Keratinocyte (primary cell): ENCODE measurements at places on chromosomes 16 and 17.

GRCh38 chr17:58302171-58302918 is 21.6 kb upstream of the MPO start:
- DNase-seq = no peak

- DNase-seq = no peak
Measured at GRCh38 chr17:13118311-13118710, 100.5 kb upstream of the ELAC2 start.

DNA sequence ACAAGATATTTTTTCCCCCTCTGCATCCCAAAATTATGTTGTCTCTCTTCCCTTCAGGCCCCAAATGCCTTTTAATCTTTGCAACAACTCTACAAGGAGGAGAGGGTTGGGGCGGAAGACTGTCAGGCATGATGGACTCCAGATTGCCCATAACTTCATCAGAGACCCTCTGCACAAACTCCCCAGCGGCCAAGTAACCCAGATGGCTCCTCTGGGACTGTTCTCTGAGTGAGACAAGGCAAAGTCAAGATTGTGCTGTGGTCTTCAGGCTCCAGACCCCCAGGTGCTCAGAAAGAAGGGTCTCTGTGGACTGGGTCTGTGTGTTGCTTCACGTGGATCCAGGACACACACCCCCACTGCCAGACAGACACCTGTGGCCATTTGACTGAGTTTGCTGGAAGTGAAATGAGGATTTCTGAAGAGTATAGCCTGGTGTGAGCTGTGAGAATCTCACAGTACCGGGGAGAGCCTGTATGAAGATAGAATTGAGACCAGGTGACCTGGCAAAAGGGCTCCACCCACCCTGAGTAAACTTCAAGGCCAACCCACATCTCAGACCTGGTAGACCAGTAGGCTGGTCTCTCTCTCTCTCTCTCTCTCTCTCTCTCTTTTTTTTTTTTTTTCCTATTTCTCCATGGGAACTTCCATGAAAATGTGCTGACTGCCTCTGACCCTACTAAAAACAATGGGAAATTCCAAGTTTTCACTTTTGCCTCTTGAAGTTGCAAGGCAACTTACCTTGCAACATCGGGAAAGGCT is 354.1 kb downstream of the SOX9 start:
- DNase-seq = no peak

DNA sequence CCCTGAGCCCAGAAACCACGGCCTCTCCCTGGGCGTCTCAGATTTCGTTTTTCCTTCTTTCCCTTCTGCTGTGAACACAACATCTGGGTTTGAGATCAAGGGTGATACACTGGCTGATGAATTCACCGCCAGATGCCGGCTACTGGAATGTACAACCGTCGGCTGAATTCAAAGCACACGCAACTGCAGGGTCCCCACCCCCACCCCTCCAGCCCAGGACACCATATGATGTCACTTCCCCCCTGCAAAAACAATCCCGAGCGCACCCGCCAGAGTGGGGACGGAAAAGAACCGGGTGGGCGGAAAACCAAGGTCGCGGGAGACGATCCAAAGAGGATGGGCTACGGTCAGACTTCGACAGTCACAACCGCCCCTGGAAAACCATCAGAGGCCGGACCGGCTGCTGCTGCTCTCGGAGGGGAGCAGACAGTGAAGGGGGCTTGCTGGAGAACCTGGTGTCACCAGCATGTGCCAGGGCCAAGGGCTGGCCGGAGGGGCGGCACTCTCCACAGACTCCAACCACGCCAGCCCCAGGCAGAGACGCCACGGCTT is 23.3 kb downstream of the CEP295NL start:
- DNase-seq = no peak

DNA sequence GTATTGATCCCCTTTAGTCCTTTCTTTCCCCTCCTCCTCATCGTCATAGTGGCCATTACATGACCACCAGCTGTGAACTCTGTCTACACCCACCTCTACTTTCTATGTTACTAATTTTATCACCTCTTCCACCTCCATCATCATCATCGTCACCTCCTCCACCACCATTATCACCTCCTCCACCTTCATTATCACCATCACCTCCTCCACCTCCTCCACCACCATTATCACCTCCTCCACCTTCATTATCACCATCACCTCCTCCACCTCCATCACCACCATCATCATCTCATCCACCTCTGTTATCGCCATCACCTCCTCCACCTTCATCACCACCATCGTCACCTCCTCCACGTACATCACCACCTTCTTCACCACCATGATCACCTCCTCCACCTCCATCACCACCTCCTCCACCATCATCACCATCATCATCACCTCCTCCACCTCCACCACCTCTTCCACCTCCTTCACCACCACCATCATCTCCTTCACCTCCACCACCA is 25.8 kb downstream of the ADGRG5 start:
- DNase-seq = no peak

- DNase-seq = no peak
Measured at GRCh38 chr17:56867948-56868376, 34.0 kb downstream of the DGKE start.

- no peak for DNase-seq
Measured at GRCh38 chr16:25788637-25789036, 96.9 kb downstream of the HS3ST4 start.

DNA sequence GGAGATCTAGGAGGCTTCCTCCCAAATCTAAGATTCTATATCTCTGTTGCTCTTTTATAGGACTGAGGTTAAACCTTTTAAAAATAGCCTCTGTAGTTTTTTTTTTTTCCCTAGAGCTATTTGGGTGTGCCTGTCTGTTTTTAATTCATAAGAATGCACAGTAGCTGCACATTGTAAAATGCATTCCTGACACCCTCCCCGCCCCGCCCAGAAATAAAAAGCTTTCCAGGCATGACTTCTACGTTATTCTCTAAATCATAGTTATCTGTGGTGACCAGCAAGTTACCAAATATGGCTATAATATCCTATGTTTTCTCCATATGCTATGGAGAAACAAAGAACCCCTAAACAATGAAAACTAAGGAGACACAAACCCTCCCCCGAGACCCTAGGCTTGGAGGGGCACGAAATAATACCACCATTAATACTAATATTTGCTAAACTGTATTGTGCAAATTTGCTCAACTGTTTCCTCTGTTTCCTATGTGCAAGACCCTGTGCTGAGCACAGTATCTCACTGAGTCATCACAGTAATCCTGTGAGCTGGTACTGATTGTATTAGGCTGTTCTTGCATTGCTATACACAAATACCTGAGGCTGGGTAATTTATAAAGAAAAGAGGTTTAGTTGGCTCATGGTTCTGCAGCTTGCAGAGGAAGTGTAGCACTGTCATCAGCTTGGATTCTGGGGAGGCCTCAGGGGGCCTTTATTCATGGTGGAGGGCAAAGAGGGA is 388.3 kb downstream of the CA10 start:
- no peak for DNase-seq

DNA sequence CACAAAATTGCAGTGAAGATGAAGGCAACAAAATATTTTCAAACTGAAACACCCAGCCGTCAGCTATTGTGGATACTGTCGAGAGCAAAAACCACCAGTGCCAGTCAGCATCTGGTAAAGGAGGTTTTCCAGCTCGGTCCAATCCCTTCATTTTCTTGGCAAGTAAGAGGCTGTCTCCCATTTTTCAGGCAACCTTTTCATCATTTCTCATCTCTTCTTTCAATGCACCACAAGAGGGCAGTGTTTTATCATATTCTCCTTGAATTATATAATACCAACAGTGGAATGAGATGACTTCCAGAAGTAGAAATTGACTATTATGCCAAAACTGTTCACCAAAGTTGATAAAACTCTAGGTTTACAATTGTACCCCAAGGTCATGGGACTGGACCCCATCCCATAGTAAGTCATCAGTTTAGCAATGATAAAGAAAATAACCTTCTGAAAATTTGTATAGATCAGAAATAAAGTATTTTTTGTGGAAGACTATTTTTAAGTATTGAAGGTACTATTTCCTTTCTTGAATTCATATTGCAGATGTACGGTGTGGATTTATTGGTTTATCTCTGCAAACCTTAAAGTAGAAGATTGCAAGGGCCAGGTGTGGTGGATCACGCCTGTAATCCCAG is 16.8 kb downstream of the NQO1 start:
- DNase-seq = no peak

DNA sequence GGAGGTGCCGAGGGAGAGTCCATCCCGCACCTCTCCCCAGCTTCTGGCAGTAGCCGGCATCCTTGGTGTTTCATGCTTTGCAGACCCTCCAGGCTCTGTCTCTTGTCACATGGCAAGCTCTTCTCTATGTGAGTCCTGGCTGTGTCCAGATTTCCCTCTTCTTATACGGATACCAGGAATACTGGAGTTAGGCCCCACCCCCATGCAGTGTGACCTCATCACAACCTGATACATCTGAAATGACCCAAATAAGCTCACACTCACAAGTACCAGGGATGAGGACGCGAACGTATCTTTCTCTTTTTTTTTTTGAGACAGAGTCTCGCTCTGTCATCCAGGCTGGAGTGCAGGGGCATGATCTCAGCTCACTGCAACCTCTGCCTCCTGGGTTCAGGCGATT is 23.3 kb downstream of the TRAP1 start:
- no peak for DNase-seq

- no peak for DNase-seq
Measured at GRCh38 chr16:76490036-76490639, 212.9 kb downstream of the CNTNAP4 start.

DNA sequence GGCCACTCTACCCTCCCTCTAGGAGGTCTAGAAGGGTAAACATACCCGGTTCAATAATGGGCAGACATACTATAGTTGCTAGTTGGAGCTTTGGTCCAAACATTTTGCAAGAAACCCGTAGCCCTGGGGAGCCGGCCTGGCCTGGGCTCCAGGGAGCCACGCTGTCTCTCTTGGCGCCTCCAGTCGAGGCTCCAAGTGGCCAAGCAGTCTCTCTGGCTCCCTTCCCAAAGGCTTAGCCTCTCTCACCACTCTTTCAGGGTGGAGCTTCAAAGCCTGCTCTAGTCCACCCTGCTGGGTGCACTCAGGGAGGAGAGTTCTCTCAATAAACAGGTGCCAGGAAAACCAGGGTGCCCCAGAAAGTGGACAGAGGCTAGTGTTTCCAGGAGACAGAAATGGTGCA is 32.2 kb downstream of the RCVRN start:
- DNase-seq = no peak

DNA sequence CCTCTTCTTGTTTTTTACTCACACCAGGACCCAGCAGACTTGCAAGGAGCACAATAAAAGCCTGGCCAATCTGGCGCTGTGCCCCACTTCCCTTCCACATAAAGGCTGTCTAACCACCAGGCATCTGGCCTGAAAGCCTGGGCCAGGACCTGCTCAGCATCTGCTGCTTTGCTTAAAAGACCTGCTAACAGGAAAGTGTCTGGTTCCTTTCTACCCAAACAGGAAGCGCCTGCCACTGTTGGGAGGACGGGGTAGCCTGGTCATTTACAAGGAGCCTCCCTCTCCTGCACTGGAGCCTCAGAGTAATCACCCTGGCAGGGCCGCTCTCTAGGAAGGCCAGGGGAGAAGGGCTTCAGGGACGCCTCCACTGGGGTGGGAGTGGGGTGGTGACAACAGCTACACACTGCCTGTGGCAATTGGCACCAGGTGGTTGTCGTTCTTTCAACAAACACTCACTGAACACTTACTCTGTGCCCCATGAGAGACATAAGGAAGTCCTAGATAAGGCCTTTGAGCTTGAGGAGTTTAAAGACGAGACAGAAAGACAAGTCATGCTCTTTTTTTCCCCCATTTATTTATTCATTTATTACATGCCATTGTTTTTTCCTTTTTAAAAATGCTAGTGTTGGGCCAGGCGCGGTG is 6.3 kb upstream of the MMP28 start:
- DNase-seq = no peak

GRCh38 chr16:27198451-27199234 is 4.7 kb upstream of the KDM8 start:
- no peak for DNase-seq

- DNase-seq = no peak
Measured at GRCh38 chr16:4323845-4324488, 8.1 kb downstream of the GLIS2 start.

GRCh38 chr17:33375783-33376182 is 82.7 kb upstream of the ASIC2 start:
- no peak for DNase-seq

DNA sequence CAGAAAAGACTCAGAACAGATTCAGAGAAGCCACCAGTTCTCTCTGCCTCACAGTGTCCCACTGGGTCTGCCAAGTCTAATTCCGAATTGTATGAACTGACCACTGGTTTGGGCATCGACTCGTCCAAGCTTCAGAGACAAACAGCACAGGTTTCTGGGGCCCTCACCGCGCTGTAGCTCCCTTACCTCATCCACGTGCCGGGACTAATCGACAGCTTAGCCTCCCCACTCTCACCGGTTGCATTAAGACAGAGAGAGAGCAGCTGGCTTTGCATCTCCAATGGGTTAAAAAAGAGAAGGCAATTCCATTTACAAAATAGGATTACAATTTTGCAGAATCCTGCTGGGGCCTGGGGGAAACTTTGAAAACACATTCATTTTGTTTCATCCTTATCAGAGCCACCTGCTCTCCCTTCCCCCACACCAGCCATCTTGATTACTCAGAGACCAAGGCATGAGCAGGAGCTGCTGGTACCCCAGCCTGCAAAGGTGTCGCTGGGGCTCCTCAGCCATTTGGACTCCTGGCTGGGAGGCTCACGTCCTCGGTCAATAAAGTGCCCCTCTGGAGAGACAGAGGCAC is 95.3 kb upstream of the RPL38 start:
- no peak for DNase-seq

GRCh38 chr16:48138543-48138942 is 17.2 kb downstream of the ABCC12 start:
- no peak for DNase-seq

GRCh38 chr16:11256661-11257130 is 692 bp upstream of the SOCS1 start:
- DNase-seq = no peak

DNA sequence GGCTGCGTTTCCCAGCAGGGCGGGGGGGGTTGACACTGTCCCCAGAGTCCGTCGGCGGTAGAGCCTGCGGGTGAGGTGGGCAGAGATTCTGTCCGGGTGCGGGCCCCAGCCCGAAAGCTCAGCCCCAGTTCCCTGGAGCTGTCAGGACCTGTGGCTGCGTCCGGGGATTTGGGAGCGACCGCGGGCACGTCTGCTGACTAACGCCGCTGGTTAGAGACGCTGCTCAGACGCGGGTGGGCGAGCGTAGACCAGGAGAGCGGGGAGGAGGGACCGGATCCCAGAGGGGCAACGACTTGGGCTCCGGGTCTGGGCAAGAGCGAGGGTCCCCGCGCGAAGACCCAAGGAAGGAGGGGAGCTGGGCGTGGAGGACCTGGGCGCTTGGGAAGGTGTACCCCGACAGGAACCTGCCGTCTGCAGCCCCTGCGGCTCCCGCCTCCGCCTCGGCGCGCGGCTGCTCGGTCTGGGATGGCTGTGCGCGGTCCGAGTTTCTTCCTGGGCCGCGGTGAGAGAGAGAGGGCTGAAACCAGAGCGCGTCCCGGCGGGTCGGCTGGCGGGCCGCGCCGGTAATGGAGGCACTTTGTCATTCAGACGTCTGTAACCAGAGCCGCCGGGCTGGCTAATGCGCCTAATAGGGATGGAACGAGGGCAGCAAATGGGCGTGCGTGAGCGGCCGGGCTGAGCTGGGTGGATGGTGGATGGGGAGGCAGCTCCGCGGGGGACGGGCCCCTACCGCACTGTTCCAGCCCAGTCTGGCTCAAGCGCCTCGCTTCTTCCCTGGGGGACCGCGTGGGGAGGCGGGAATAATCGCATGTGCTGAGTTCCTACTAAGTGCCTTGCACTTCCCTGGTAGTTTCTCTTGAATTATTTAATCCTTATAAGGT is 2.3 kb downstream of the NGFR start:
- no peak for DNase-seq
